ENCODE measurements at places on chromosomes 1 and 21.

DNA sequence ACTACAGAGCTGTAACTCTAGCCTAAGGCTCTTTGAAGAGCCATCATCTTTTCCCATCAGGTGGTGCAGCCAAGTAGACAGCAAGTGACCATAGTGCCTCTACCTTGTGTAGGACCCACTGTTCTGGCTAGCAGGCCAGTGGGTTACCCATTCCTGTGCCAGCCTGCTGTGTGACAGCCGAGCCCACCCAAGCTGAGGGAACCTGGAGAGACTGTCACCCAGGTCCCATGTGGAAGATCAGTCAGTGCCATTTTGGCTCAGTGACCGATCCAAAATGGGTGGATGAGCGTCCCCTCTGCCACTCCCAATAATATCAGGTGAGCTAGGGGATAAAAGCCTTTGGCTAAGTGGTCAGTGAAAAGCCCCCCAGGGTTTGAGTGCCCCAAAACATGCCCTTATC, 417.9 kb downstream of the MATN1 start:
- H3K27ac ChIP-seq, result no peak overlapping the region
- H3K4me3 ChIP-seq, result no peak overlapping the region
- H3K4me1 ChIP-seq, result no peaks in the 10 kb centered on the region
- no peaks in the 10 kb centered on the region for H3K36me3 ChIP-seq

DNA sequence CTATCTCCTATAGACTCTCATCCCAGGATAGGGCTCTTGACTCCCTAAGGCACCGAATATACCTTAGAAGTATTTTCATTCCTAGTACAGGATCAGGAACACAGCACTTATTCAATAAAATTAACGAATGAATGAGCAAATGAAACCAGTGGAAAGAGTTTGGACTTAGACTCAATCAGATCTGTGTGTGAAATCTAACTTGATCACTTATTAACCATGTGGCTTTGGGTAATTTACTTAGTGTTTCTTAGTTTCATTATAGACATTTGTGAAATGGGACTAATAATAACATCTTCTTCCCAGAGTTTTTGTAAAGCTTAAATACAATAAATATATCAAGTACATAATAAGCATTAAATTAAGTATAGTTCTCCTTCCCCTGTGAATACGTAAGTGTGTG, 230.1 kb downstream of the ADGRL2 start:
- H3K4me3 ChIP-seq, result no peak overlapping the region
- no peak for DNase-seq
- H3K27ac ChIP-seq, result no peak overlapping the region
- H3K4me1 ChIP-seq, result no peaks in the 10 kb centered on the region

- no peaks in the 10 kb centered on the region for H3K4me1 ChIP-seq
- H3K36me3 ChIP-seq, result no peaks in the 10 kb centered on the region
- no peak overlapping the region for H3K27ac ChIP-seq
- no peak for DNase-seq
Measured at GRCh38 chr1:240312872-240313271, 221.2 kb downstream of the FMN2 start.

- no peak for DNase-seq
- H3K27me3 ChIP-seq, result peaks cover 39% of the 10 kb centered on the region
- no peak within 1 kb of the TSS for H3K27ac ChIP-seq
- H3K36me3 ChIP-seq, result peaks cover 11% of the 10 kb centered on the region
- H3K4me3 ChIP-seq, result no peak within 1 kb of the TSS
Measured at GRCh38 chr1:6180268-6180706, at the start of gene CHD5. Gene CHD5, minus strand, starts transcription at chr1:6180321. Its CDS starts 298 bp downstream, at chr1:6180023.

GRCh38 chr21:15221799-15222386, 157.1 kb upstream of the NRIP1 start:
- H3K4me1 ChIP-seq, result no peaks in the 10 kb centered on the region
- H3K27ac ChIP-seq, result no peak overlapping the region
- DNase-seq, result no peak
- no peak overlapping the region for H3K4me3 ChIP-seq
- H3K27me3 ChIP-seq, result no peaks in the 10 kb centered on the region
- no peaks in the 10 kb centered on the region for H3K36me3 ChIP-seq

DNA sequence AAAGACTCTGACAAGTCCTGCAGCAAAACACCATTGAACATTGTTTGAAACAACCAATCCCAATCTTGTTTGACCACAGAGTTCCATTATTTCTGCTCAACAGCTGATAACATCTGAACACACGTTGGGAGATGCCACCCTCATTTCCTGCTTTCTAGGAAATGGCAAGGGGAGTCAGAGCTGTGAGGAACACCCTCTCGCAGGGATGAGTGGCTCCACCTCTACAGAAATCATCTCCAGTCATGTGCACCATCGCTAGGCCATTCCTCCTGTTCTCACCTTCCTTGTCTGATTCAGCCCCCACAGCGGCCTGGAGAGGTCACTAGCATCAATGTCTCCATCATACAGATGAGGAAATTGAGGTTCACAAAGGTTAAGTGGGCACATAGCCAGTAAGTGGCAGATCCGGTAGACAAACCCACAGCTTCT, 22.4 kb upstream of the RUNX3 start:
- H3K4me1 ChIP-seq, result peaks cover 96% of the 10 kb centered on the region
- DNase-seq, result peak; percentile 81
- peaks cover 80% of the 10 kb centered on the region for H3K36me3 ChIP-seq
- no peaks in the 10 kb centered on the region for H3K27me3 ChIP-seq
- peak overlapping the region; percentile 72 for H3K4me3 ChIP-seq

- H3K4me3 ChIP-seq, result no peak overlapping the region
- no peak for DNase-seq
- H3K27ac ChIP-seq, result no peak overlapping the region
- no peaks in the 10 kb centered on the region for H3K27me3 ChIP-seq
Measured at GRCh38 chr1:81989524-81989923, 188.8 kb downstream of the ADGRL2 start.

DNA sequence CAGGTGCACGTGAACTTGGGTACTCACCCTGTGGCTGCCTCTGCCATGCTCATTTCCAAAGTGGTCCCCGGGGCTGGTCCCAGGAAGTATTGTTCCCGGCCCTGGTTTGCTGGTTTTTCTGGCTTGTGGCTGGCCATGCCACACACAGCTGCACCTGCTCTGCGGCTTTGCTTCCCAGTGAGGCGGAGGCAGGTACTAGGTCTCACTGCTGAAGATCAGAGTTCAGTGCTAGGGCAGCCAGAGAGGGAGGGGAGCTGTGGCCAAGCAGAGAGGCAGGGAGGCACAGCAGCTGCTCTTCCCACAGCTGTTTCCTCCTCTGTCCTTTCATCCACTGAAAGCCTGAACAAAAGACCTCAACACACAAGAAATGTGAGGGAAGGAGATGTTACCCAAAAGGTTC, 30.5 kb downstream of the ENO1 start:
- no peaks in the 10 kb centered on the region for H3K36me3 ChIP-seq
- peaks cover 8% of the 10 kb centered on the region for H3K4me1 ChIP-seq
- H3K27me3 ChIP-seq, result peaks cover 2% of the 10 kb centered on the region
- H3K4me3 ChIP-seq, result no peak overlapping the region
- DNase-seq, result no peak
- no peak overlapping the region for H3K27ac ChIP-seq

DNA sequence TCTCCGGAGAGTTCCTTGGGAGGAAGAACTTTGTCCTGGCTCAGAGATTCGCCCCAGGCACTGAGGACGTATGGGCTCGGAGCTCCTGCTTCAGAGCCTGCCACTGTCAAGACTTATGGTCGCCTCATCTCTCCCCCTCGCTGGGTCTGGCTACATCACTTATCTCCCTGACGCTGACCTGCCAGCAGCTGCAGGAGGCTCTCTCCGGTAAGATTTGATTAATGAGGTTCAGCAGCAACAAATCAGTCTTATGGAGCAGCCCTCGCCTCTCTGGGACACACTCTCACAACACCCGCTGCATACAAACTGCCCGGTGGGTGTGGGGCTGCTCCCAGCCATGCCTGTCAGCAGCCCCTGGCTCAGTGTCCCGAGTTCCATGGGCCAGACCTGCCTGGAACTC, 297.8 kb downstream of the RRAGC start:
- no peak overlapping the region for H3K27ac ChIP-seq
- H3K27me3 ChIP-seq, result peaks cover 49% of the 10 kb centered on the region
- no peak overlapping the region for H3K4me3 ChIP-seq
- H3K36me3 ChIP-seq, result peaks cover 2% of the 10 kb centered on the region
- peaks cover 71% of the 10 kb centered on the region for H3K4me1 ChIP-seq
- no peak for DNase-seq

DNA sequence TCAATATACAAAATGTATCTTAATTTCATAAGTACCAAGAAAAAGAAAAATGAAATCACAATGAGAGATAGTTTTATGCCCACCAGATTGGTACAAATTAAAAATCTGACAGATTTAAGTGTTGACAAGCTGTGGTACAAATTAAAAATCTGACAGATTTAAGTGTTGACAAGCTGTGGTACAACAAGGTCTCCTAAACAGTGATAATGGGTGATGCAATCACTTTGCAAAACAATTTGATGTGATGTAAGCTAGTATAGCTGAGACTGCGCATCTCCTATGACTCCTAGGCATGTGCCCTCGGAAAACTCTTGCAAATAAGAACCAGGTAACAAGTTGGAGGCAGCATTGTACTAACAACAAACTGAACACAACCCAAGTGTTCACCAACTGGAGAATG, 100.6 kb downstream of the LPAR3 start:
- DNase-seq, result no peak
- H3K4me3 ChIP-seq, result no peak overlapping the region
- no peak overlapping the region for H3K27ac ChIP-seq
- no peaks in the 10 kb centered on the region for H3K4me1 ChIP-seq

- H3K27ac ChIP-seq, result no peak overlapping the region
- peaks cover 2% of the 10 kb centered on the region for H3K27me3 ChIP-seq
- no peak overlapping the region for H3K4me3 ChIP-seq
- no peaks in the 10 kb centered on the region for H3K4me1 ChIP-seq
- DNase-seq, result no peak
Measured at GRCh38 chr1:33654267-33654834, 181.9 kb downstream of the ZSCAN20 start.

DNA sequence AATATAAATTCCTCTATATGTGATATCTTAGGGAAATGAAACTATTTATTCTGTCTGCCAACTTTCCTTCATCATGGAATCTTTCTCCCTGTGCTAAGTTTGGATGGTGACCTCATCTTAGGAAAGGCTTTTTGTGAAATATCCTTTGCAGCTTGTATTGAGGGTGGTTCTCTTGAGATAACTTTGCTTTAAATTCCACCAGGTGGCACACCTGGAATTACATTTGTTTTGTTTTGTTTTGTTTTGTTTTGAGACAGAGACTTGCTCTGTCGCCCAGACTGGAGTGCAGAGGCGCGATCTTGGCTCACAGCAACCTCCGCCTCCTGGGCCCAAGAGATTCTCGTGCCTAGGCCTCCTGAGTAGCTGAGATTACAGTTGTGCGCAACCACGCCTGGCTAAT, 7.6 kb upstream of the CD1A start:
- H3K27me3 ChIP-seq, result peaks cover 55% of the 10 kb centered on the region
- no peak overlapping the region for H3K27ac ChIP-seq
- peaks cover 20% of the 10 kb centered on the region for H3K4me1 ChIP-seq
- no peaks in the 10 kb centered on the region for H3K36me3 ChIP-seq
- no peak overlapping the region for H3K4me3 ChIP-seq

DNA sequence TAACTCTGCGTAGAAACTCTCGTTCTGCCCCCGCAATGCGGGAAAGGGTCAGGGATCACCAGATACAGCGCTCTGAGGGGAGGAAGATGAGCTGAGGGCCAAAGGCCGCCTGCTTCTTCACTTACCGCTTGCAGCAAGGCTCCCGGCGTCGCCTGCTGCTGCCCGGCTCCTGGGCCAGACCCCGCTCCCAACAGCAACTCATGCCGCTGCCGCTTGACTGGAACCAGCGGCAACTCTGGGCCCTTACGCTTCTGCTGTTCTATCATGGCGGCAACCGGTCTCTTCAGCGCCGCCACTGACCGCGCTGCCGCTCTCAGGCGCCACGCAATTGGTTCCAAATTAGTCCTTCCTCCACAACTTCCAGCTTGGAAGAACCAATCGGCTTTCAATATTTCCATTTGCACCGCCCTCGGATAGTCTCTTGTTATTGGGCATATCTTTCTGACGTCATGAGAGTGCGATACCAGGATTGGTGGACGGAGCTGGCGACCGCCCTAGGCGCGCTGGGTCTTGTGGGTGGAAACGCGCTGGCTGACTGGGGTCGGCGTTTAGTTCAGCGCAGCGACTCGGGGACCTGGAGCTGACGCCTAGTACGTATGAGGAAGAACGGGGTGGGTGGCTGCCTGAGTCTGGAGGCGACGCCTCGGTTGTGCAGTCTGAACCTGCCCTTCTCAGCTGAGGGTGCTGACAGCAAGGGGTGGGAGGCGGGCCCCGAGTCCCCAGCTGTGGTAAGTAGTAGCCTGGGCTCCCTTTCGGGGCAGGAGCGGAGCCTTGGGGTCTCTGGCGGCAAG, at the start of the genes SNRNP40 and ZCCHC17:
SNRNP40 (minus strand) TSS at position 303 of the 791 bp plus-strand sequence; CDS start at position 266, 37 bp downstream.
ZCCHC17 (plus strand) TSS at position 547 of the 791 bp plus-strand sequence. CDS start 13,067 bp downstream, outside the sequence.
- no peak within 1 kb of the TSS for H3K27ac ChIP-seq
- DNase-seq, result peak; percentile 98
- H3K27me3 ChIP-seq, result no peaks in the 10 kb centered on the region

GRCh38 chr21:37904856-37905255, 11.4 kb downstream of the KCNJ6 start:
- no peak overlapping the region for H3K27ac ChIP-seq
- DNase-seq, result no peak
- H3K4me1 ChIP-seq, result no peaks in the 10 kb centered on the region
- peaks cover 4% of the 10 kb centered on the region for H3K27me3 ChIP-seq
- H3K4me3 ChIP-seq, result no peak overlapping the region

DNA sequence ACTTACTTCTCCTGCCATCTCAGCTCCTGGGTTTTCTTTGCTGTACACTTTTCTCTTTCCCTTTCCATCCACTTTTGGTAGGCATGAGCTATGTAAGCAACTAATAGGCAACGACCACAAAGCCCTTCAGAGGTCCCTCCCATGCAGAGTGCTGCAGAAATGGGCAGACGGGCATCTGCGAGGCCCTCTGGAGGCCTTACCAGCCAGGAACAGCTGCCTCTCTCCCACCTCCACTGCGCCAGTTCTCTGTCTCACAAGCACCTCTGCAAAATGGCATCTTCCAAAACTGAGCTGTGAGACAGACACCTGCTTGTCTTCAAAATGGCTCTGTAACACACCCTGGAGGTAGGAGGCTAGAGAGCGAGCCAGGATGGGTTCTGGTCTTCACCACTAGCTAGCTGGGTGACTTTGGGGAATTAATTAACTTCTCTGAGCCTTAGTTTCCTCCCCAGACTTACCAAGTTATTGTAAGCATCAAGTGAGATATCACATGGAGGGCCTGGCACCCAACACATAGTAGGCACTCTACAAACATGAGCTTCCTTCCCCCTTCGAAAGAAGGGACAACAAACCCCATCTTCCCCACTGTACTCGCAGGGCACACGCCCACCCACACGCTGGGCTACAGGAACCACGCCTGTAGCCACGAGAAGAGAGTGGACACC, 62.0 kb downstream of the BCAR3 start:
- no peaks in the 10 kb centered on the region for H3K36me3 ChIP-seq
- H3K4me1 ChIP-seq, result peaks cover 20% of the 10 kb centered on the region
- H3K27me3 ChIP-seq, result peaks cover 30% of the 10 kb centered on the region
- H3K4me3 ChIP-seq, result no peak overlapping the region
- no peak for DNase-seq

- H3K4me1 ChIP-seq, result peaks cover 10% of the 10 kb centered on the region
- DNase-seq, result no peak
- no peaks in the 10 kb centered on the region for H3K27me3 ChIP-seq
Measured at GRCh38 chr1:2976180-2976562, 45.1 kb upstream of the ACTRT2 start.

GRCh38 chr1:41802532-41803501, 115.9 kb downstream of the HIVEP3 start:
- no peaks in the 10 kb centered on the region for H3K27me3 ChIP-seq
- peaks cover 87% of the 10 kb centered on the region for H3K4me1 ChIP-seq
- peak overlapping the region; percentile 86 for H3K27ac ChIP-seq
- H3K36me3 ChIP-seq, result peaks cover 11% of the 10 kb centered on the region
- DNase-seq, result peak; percentile 69
